ENCODE measurements at places on chromosomes 11 and 22. TPM values are rescaled to one million over a fixed set of nuclear protein-coding genes. Genes with fewer than 3 reads are reported as not detected.
A peak's percentile ranks its signal among the peaks of the same experiment; 100 is the strongest.

- peak; percentile 88 for DNase-seq
These were observed 340.8 kb downstream of the MN1 start for GRCh38 chr22:27460591-27461347.

GRCh38 chr11:19793326-19793725, 80.7 kb downstream of the NAV2 start:
- DNase-seq, result no peak

- peak; percentile 79 for DNase-seq
These were observed 12.3 kb upstream of the ASPHD2 start for GRCh38 chr22:26416670-26417276.

DNA sequence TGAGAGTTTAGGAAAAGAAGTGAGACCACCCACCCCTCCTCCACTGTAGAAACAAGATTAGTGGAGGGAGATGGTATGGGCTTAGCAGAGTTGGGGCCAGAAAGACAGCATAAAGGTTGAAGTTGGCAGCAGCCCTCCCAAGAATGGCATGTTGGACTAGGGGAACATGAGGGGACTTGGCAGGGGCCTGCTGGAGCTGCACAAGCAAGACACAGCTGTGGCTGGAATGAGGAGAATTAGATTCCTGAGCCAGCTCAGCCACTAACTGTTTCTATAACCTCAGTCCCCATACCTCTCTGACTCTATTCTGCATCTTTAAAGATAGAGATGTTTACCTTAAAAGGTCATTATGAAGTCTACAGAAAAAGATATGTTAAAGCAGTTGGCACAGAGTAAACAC, 13.2 kb downstream of the MAP6 start:
- no peak for DNase-seq

Gene BATF2
- total RNA-seq, result 4.0 TPM

- no peak for DNase-seq
These were observed 12.2 kb upstream of the GRK2 start for GRCh38 chr11:67253872-67254624.

Gene ALKBH8
- total RNA-seq, result 10.7 TPM

Gene B3GAT1
- total RNA-seq, result not detected

DNA sequence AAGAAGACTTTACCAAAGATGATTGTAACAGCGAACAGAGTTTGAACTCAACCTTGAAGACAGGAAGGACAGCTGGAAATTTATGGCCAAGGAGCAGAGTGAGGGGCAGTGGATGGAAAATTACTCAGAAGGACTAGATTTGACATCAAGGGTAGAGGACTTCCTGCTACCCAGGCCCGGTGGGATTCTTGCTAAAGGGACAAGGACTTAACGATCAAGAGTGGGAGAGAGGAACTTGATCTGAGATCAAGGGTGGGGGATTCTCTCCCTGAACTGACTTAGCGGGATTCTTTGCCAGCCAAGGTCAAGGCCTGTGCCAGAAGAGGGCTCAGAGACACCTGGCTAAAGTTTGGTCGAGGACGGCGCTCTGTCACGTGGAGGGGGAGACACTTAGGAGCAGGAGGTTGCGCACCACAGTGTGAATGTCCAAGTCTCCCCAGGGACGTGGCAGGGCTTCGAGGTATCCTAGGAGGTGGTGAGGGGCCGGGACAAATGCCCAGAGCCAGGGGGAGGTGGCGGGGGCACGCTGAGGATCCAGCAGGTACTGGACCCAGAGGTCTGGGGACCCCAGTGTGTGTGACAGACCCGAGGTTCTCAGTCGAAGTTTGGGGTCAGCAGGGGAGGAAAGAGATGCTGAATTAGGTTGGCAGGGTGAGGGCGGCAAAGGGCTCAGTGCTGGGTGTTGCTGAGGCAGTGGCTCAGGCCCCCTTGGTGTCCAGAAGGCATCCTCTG, 46.1 kb upstream of the SHISAL1 start:
- no peak for DNase-seq

GRCh38 chr22:35544827-35545226, 4.2 kb downstream of the RASD2 start:
- DNase-seq, result no peak

Gene MAML2
- total RNA-seq, result 22.1 TPM

GRCh38 chr11:64356498-64357411, 2.2 kb upstream of the RPS6KA4 start:
- DNase-seq, result peak; percentile 69

DNA sequence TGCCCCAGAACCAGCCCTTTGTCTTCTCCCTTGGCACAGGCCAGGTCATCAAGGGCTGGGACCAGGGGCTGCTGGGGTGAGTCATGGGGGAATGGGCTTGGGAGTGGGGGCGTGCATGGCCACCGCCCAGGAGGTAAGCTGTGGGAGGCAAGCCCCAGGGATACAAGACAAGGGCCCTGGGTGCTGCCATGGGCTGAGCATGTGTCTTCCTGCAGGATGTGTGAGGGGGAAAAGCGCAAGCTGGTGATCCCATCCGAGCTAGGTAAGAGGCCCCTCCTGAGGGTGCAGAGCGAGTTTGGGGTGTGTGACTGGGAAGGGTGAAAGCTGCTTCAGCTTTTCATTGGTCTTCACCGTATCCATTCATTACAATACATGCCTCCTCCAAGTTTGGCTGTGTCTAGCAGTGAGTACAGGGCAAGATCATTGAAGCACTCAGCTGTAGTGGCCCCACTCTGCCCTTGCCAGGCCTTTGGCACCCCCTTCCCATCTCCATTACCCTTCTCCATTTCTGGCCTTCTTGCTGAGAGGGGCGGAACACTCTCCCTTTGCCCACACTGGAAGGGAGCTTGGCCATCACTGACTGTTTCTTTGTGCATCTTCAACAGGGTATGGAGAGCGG, 2.5 kb downstream of the FKBP2 start:
- no peak for DNase-seq

DNA sequence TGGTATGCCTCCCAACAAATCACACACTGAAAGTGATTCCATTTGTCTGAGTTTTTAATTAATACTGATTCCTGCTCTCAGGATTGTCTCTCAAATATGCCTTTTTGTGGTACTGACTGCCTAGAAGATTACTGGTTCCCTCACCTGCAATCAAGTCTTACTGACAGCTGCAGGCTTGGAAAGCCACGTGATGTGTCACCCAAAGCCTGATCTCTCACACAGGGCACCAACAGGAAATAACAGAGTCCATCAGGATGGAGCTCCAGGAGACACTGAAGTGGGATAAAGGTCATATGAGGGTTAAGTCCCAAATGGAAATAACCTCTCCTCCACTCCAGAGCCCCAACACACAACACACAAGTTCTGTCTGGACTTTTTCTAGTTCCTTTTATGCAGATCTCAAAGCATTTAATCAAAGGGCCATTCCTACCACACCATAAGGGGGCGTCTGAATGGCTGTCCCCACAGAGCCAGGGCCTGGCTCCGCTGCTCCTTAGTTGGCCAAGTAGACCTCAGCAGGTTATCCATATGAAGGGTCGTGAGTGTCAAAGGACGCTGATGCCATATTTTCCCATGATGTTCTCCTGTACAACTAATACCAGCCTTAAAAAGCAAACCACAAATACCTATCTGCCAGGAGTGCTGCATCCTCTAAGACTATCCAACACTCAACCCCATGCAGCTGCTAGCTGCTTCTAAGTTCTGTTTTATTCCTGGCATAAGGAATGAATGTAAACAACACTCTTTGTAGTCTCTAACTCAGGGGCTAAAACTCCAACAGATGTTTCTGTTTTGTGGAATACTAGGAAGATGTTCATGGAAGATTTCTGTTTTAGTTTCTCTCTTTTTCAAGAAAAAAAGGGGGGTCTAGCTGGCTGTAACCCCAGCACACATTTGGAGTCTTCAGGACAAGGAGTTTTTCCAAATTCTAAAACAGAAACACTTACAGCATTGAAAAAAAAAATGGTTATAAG, 13.0 kb downstream of the SCUBE2 start:
- DNase-seq, result no peak

GRCh38 chr22:24330636-24331035, 60.0 kb downstream of the SPECC1L start:
- peak; percentile 17 for DNase-seq

- DNase-seq, result no peak
These were observed 31.2 kb downstream of the KCNJ1 start for GRCh38 chr11:128835741-128836430.

Gene SCO2
- total RNA-seq, result 17.5 TPM

GRCh38 chr22:27609451-27609888, 192.1 kb downstream of the MN1 start:
- DNase-seq, result no peak

- no peak for DNase-seq
These were observed 2.7 kb downstream of the UPB1 start for GRCh38 chr22:24497841-24498258.

- peak; percentile 88 for DNase-seq
These were observed 220.7 kb upstream of the SESN3 start for GRCh38 chr11:95451682-95452081.

DNA sequence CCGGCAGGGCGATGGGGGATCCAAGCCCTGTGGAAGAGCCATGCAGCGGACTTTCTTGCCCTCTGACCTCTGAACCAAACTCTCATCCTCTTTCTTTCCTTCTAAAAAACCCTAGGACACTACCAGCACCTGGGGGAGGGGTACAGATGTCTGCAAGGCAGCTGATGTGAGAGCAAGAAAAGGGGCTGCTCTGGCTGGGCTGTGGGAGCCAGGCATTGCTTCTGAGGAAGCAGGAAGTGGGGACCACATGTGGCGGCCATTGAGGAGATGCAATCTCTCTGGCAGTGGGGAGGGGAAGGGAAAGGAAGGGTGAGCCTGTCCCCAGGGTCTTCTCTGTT, 36.0 kb downstream of the FAM83F start:
- DNase-seq, result no peak

- no peak for DNase-seq
These were observed 63.7 kb upstream of the NNMT start for GRCh38 chr11:114232400-114233059.

DNA sequence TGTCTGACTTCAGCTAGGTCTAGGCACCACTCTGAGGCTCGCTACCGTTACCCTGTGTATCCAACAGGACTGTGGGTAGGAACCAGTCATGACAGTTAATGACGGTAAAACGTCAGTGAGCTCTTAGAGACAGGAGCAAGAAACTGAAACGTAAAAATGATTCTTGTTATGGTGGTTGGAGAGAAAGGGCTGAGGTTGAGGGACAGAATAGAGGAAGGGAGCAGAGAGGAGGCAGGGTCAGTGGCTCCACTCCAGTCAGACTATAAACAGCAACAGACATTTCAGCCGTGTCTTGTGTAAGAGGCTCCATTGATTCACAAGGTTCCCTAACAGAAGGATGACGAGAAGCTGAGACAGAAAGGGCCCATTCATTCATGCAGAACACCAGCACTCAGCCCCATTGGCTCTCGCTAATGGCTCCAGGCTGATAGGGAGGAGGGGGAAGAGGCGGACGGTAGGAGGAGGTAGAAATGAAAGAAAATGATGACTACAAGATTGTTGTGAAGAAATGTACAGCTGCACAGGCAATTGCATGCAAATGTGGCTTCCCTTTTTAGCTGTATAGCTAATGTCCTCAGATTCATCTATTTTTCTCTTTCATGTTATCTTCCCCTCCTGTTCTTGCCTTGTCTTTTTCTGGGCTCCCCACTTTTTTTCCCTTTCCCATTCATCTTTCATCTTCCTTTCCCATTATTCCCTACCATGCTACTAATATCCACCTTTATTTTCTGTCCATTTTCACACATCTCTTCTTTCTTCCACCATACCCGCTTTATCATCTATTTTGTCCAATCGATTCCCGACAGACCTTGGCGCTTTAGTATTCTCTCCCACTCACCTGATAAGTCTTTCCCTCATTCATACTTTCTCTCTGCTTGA, 34.3 kb downstream of the ETS1 start:
- peak; percentile 85 for DNase-seq

Gene CASP1
- total RNA-seq, result 5.7 TPM

Gene PLAAT2
- total RNA-seq, result not detected

- no peak for DNase-seq
These were observed 13.0 kb downstream of the C11orf86 start for GRCh38 chr11:66987924-66988637.

Gene ACR
- total RNA-seq, result not detected

DNA sequence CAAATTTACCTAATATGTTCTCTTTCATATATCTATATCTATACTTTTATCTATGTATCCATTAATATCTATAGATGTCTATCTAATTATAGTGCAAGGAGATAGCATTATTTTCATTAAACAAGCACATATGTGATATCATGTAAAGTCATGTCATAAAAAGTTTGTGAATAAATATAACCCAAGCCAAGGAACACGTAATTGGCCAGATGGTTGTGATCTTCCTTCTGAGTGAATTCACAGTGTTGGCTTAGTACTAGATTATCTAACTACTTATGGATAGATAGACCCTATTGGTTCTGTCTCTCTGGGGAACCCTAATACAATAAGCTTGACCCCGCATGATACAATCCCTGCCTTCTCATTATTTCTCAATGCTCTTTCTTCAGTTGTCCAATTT, 484.4 kb downstream of the LRRC4C start:
- DNase-seq, result no peak

GRCh38 chr11:72040491-72041363, 39.6 kb downstream of the NUMA1 start:
- peak; percentile 94 for DNase-seq

GRCh38 chr11:29024386-29024785, 916.2 kb downstream of the METTL15 start:
- DNase-seq, result peak; percentile 36

Gene C22orf15
- not detected for total RNA-seq

Measured in GM23248 (cell line).